ENCODE measurements at places on chromosomes 7 and 10. TPM values are rescaled to one million over a fixed set of nuclear protein-coding genes. Genes with fewer than 3 reads are reported as not detected.

Gene TAS2R38
- not detected for total RNA-seq

Gene RPEL1
- not detected for total RNA-seq

Gene RTKN2
- 6.5 TPM for total RNA-seq

Gene NEUROD6
- 0.30 TPM for total RNA-seq

Gene CLEC2L
- 0.99 TPM for total RNA-seq

Gene MSS51
- total RNA-seq: 9.1 TPM

Gene TRIM50
- 0.20 TPM for total RNA-seq

Gene PLEKHS1
- not detected for total RNA-seq

Gene ATOH7
- not detected for total RNA-seq

Gene CPVL
- 12.6 TPM for total RNA-seq

Gene TDRD1
- total RNA-seq: 0.20 TPM

Gene SFRP5
- 1.7 TPM for total RNA-seq

Gene REEP3
- total RNA-seq: 31.4 TPM

Gene WDFY4
- 4.3 TPM for total RNA-seq

Gene AGR2
- 21.7 TPM for total RNA-seq

Gene MUC3A
- total RNA-seq: not detected

Gene LIPM
- total RNA-seq: 17.1 TPM

Gene CCDC3
- total RNA-seq: 36.3 TPM

Gene ZNF727
- total RNA-seq: 0.30 TPM

Gene IDI2
- total RNA-seq: not detected

Gene GNAT3
- total RNA-seq: not detected

Gene CLRN3
- 0.39 TPM for total RNA-seq

Gene TUBAL3
- 0.20 TPM for total RNA-seq

Gene MICU1
- 42.5 TPM for total RNA-seq

Gene MPLKIP
- total RNA-seq: 16.3 TPM

Gene NKX1-2
- total RNA-seq: 0.20 TPM

Gene HPS1
- 16.8 TPM for total RNA-seq

Gene FGFR2
- total RNA-seq: 141 TPM

Gene POLR1F
- total RNA-seq: 17.4 TPM

Gene H2BK1
- total RNA-seq: not detected

Gene POLL
- total RNA-seq: 11.0 TPM

Gene PLAU
- 29.1 TPM for total RNA-seq

Gene DDC
- not detected for total RNA-seq

Gene ZMYND11
- 52.1 TPM for total RNA-seq

Gene FAM25C
- not detected for total RNA-seq

Gene ABCC2
- 2.1 TPM for total RNA-seq

Gene GPR26
- total RNA-seq: not detected

Gene PAPOLB
- 0.30 TPM for total RNA-seq
